Thyroid gland (tissue), 4 donors: ENCODE measurements at places on chromosomes 5 and 9. TPM values are rescaled to one million over a fixed set of nuclear protein-coding genes. Genes with fewer than 3 reads are reported as not detected.

IL5 gene
- not detected for total RNA-seq

CCDC171 gene
- total RNA-seq: 6.2 TPM

CAMK4 gene
- total RNA-seq: 0.45 TPM

IFNB1 gene
- not detected for total RNA-seq

MSX2 gene
- total RNA-seq: 1.3 TPM

TIGD6 gene
- 6.4 TPM for total RNA-seq

S100Z gene
- not detected for total RNA-seq

PCDH12 gene
- total RNA-seq: 7.7 TPM

CD274 gene
- 6.1 TPM for total RNA-seq

DNA sequence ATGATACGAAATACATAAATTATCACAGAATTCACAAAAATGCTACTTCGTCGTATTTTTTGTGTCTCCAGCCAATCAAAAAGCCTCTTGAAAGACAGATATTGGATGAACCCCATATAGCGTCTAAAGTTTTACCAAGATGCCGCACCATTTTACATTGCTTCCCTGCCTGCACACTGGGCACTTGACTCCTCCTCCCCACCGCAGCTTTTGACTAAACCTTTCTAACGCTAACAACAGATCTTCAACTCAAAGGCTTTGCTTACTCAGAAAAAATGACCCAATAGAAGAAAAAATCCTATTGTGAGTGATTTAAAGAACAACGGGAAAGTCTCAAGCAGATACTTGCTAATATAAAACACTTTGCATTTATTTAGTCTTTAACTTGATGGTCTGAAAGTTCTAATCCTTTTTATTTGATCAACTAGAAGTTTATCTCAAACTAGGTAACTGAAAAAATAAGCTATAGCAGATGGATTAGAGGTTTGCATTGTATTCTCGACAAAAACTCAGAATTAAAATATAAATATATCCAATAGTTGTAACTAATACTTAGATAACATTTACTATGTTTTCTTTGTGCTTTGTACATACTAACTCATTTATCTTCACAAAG is 609.1 kb upstream of the DMAC1 start:
- DNase-seq: no peak

GRCh38 chr5:34608859-34609648 is 47.1 kb upstream of the RAI14 start:
- DNase-seq: no peak

GRCh38 chr5:167634432-167634831 is 657.0 kb upstream of the WWC1 start:
- DNase-seq: no peak

DNA sequence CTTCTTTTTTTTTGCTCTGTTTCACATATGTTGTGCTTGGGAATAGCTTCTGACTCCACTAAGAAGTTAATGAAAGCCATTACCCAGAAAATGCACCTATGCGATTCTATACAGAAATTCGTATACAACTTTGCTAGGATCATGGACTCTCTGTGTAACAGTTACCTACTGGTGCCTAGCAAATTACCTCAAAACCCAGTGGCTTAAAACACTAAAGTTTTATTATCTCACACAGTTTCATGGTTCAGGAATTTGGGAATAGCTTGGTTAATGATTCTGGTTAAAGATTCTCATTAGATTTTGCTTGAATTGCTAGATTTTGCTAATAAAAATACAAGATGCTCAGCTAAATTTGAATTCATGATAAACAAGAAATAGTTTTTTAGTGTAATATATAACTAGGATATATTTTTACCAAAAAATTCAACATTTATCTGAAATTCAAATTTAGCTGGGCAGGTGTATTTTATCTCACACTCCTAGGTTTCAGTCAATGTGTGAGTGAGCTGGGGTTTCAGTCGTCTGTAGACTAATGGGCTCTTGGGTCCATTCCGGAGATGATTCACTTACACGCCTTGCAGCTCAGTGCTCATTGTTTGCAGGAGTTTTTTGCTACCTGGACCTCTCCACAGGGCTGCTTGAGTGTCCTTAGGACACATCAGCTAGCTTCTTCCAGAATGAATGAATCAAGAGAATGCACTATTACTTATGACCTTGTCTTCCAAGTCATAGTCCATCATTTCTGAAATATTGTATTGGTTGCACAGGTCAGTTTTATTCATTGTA is 75.1 kb downstream of the MROH2B start:
- no peak for DNase-seq

DNA sequence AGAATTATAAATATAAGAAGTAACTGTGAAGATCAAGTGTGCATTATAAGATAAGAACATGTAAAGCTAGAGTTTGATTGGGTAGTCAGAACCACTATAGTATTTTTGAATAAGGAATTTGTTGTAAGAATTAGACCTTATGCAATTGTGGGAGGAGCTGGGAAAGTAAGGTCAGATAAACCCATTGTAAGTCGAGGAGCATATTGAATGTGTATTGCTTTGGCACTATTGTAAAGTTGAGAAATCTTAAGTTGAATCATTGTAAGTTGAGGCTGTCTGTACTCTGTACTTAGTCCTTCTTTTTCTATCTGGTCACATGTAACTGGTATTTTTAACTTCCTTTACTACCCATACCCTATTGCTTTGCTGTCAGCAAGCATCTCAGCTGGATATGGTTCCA is 158.7 kb downstream of the CCDC171 start:
- no peak for DNase-seq

- no peak for DNase-seq
Measured at GRCh38 chr5:75847561-75848021, 130.4 kb upstream of the POC5 start.

DNA sequence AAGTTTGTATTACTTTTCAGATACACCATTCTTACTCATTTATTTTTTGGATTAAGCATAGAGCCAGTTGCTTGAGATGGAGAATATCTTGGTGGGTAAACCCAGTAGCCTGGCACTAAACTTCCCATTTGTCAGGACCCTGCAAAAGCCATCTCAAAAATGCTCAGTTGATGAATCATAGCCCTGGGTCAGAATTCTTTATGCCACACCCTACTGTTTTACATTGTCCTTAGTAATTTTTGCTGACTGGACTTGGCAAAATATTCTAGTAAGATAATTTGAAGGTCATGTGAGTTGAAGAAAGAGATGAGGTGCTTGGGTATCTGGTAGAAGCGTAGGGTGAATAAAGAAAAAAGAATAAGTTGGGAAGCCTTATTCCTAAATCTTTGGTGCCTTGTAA is 50.7 kb downstream of the C7 start:
- no peak for DNase-seq

- no peak for DNase-seq
Measured at GRCh38 chr5:56677690-56678305, 137.6 kb upstream of the MAP3K1 start.

- no peak for DNase-seq
Measured at GRCh38 chr5:157602505-157602904, 26.9 kb upstream of the ADAM19 start.

DNA sequence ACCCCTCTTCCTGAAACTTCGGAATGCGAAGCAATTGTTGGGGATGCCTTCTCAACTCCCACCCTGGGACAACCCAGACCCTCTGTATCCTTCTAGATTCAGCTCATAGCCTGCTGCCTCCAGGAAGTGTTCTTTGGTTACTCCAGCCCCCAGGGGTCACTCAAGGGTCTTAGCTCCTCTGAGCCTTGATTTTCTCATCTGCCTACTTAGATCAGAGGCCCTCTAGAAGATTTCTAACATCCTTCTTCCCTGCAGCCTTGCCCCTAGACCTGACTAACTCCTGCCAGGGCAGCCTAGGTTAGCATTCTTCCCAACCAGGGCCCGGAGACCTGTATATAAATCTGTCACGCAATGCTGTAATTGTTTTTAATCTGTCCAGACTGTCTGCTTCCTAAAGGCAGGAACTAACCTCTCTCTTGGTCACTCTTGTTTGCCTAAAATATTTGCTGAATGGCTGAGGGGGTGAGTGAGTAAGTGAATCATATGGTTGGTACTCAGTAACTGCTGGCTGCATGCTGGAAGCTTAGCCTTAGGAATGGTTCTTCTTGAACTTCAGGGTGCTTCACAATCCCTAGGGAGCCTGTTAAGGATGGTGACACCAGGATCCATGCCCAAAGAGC is 8.2 kb downstream of the GALNT10 start:
- no peak for DNase-seq

- no peak for DNase-seq
Measured at GRCh38 chr9:134494905-134495304, 146.7 kb upstream of the COL5A1 start.

DNA sequence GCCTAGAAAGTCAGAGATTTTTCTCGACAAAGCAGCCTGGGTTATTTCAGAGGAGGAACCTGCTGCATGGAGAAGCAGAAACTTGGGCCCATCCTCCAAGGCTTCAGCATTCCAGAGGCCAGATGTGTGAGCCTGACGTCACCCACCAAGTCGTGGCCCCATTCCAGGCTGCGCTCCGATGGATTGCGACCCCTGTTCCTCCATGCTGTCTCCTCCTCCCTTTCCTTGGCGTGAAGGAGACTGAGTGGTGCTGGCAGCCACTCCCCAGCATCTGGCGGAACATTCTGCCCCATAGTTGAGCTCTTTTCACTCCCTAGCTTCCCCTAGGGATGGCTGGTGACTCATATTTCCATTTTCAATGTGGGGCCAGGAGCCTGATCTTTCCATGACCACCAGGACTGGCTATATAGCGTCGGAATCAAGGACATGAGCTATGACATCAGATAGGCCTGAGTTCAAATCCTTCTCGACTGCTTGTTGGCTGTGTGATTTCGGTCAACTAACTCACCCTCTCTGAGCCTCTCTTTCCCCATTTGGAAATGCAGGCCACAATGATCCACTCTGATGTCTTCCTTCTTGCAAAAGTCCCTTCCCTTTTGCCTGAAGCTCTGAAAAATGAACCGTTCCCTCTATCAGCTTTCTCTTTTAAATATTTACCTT is 24.5 kb upstream of the DUSP1 start:
- peak; percentile 65 for DNase-seq

DNA sequence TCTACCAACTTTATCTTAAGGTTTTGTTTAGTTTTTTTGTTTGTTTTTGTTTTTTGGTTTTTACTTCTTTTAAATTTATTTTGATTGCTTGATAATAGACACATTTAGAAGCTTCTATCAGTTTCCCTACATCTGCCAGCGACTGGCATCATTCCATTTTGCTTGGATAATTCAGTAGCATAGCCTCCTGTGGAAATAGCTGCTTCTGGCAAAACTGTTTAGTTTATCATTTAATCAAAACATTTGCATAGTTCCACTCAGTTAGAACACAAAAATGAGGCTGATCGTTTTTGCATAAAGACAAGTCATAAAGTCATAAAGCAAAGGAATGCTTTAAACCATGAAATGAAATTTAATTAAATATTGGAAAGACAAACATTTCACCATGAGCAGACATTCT is 133.7 kb upstream of the NFIL3 start:
- no peak for DNase-seq

GRCh38 chr5:167779644-167780043 is 511.8 kb upstream of the WWC1 start:
- DNase-seq: no peak

DNA sequence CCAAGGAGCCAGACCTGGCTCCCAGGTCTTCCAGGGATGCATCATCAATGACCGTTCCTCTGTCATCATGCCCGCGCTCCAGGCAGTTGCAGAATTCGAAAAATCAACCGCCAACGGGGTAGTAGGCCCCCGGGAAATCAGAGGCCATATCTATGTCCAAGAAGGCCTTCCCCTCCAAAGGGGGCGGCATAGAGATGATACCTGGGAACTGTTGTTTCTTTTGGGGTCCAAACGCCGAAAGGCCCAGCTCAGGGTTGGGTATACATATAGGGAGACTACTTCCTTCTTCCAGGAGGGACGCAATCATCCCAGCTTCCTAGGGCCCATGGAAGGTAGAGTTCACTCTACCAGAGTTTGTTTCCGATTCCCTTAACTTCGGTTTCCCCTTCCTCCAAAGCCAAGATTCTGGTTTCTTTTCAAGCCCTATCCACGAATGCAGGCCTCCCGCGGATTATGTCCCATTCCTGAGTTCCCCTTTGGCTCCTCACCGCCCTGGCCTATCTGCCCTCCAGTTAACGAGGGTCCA is 754 bp downstream of the DCAF12 start:
- no peak for DNase-seq
